ENCODE measurements at places on chromosomes 3 and 15.

- DNase-seq, result no peak
These were observed 75.5 kb downstream of the DAPK2 start for GRCh38 chr15:63970621-63971426.

- no peak for DNase-seq
These were observed 53.5 kb downstream of the WWTR1 start for GRCh38 chr3:149604125-149604875.

DNA sequence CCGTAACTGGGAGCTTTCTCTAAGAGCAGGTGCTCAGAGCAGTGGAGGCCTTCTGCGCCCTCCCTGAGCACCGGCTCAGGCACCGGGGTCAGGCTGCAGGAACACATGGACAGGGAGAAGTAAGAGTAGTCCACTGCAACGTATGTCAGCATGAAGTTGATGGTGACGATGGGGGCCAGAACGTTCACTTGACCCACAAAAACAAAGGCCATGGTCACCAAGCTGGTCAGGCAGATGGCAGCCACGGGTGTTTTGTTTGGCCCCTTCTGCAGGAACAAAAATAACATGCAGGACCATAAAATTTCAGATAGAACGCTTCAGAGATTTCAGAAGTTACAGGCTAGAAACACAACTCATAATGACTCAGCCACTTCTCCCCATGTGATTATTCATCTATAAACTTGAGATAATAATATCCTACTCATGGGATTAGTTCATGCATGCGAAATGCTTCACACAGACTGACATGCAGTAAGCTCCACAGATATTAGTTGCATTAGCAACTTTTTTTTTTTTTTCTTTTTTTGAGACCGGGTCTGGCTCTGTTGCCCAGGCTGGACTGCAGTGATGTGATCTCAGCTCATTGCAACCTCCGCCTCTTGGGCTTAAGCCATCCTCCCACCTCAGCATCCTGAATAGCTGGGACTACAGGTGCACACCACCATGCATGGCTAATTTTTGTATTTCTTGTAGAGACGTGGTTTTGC lies 52.2 kb upstream of the HEG1 start:
- DNase-seq, result no peak

DNA sequence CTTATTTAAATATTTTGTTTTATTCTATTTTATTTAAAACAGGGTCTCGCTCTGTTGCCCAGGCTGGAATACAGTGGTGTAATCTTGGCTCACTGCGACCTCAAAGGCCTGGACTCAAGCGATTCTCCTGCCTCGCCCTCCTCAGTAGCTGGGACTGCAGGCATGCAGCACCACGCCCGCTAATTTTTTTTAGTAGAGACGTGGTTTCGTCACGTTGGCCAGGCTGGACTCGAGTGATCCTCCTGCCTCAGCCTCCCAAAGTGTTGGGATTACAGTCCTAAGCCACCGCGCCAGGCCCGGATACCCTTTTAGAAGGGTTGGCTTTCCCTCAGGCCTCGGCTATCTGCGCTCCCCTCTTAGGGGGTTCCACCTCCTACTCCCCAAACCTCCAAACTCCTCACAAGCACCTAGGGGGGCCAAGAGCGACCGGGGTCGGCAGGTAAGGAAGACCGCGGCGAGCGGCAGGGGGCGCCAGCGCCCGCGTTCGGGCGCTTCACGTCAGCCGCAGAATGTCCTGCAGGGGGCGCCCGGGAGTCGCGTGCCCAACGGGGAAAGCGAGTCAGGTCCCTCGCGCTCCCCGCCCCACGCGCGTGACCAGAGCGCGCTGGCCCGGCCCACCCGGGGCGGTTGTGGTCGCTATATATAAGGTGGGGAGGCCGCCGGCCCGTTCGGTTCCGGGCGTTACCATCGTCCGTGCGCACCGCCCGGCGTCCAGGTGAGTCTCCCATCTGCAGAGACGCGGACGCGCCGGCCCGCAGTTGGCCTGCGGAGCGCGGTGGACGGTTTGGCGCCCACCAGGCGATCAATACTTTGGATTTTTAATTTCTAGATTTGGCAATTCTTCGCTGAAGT lies 51.8 kb upstream of the GATM start:
- DNase-seq, result peak; percentile 93

- DNase-seq, result no peak
These were observed 89.6 kb upstream of the CBLB start for GRCh38 chr3:105958237-105959000.

DNA sequence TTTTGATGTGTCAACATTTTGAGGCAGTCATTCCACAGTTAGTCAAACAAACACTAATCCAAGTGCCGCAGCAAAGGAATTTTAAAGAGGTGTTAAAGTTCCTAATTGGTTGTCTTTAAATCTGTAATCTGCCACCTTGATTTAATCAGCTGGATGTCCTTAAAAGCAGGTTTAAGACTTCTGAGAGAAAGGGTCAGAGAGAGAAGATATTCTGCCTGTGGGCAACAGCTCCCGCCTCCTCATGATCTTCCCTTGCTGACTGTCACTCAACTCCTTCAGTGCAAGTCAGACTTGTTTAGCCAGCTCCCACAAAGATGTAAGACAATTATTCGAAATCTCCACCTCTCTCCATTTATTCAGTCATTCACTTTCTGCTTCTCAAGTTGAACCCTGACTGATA lies 92.6 kb upstream of the MYRIP start:
- DNase-seq, result no peak

DNA sequence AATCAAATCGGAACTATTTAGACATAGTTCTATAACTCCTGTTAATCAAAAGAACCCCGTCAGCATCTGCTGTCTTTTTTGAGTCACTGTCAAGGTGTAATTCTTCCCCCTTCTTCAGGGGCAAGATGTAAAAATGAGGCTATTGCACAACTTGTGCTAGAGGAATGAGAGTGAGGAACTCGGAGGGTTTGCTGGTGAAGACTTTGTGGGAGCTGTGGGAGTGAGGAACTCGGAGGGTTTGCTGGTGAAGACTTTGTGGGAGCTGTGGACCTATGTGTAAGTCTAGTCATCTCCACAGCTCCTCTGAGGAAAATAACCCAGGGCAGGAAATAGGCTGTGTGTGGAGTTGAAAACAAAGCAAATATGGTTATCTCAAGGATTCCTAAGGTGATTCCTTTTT lies 2.5 kb upstream of the CERS3 start:
- no peak for DNase-seq

GRCh38 chr3:156918746-156919145 lies 92.6 kb downstream of the LEKR1 start:
- no peak for DNase-seq

DNA sequence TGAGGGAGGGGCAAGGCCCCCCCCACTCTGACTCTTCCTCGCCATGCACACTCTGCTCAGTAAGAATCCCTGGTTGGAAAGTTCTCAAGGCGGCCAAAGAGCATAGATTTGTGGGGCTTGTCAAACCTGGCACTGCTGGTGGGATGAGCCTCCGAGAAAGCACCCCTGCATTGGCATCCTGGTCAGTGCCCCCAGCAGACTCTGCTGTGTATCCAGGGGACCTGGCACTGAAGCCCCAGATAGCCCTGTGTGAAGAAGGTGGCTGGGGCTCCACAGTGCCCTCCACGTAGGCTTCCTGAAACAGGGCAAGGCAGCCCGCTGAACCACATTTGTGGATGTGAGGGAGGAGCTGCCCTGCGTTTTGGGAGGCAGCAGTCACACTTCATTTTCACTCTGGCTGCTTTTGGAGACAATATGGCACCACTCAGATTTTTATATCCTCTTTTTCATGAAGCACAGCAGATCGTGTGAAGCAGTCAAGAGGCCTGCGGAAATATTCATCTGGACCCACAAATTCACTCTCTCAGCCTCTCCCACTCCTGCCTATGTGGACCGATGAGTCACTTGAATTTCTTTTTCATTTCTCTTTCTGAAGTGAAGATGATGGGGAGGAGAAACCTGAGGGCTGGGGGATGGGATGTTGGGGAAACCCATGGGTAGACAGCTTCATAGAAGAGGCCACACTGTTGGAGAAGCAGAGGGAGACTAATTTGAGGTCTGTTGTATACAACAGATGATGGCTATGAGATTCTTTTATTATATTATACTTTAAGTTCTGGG lies 88.7 kb upstream of the BCL6 start:
- no peak for DNase-seq

DNA sequence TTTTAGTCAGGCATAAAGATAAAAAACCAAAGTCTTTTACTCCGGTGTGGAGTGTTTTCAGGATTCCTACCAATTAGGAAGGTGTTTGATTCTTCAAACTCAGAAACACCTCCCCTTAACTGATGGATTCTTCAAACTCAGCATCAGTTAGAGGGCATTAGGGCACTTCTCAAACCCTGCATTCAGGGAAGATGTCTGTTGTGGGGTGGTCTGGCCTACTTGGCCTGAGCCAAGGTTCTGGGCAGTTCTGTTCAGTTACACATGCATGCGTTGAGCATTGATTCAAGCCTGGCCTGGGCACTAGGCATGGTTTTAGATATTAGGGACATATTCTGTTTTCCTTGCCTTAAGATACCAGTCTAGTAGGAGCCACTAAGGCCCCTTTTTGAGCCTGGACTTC lies 1.0 kb downstream of the HGD start:
- no peak for DNase-seq

DNA sequence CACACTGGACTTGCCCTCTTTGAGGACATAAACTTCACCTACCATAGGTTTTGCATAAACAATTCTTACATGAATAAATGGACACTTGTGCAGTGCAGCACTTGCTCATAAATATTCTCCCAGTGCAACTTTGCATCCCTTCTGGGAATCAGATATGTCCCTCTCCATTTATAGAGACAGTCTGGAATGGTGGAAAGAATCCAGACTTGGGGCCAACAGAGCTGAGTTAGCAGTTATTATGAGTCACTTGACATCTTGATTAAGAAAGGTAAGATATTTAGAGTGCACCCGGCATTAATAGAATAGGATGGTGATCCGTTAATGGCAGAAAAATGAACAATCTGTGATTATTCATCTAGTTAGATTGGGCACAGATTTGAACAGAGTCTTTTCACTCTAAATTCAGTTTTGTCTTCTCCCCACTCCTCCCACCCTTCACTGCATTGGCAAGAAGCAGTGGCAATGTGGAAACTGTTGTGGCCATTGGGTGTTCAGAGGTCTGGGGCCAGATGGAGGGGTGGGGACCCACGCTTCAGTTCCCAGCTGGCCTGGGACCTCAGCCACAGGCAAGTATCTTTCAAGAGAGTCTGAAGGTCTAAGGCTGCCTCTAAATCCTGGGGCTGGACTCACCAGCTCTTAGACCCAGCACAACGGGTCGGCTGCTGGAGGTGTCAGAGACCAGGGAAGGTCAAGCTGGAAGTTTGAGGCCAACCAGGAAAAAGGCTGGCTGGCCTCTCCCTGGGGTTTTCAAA lies 58.9 kb upstream of the KY start:
- DNase-seq, result no peak

GRCh38 chr15:42048080-42048820 lies 27.4 kb upstream of the PLA2G4E start:
- no peak for DNase-seq

- DNase-seq, result no peak
These were observed 80.9 kb downstream of the TMCC1 start for GRCh38 chr3:129812589-129812988.

DNA sequence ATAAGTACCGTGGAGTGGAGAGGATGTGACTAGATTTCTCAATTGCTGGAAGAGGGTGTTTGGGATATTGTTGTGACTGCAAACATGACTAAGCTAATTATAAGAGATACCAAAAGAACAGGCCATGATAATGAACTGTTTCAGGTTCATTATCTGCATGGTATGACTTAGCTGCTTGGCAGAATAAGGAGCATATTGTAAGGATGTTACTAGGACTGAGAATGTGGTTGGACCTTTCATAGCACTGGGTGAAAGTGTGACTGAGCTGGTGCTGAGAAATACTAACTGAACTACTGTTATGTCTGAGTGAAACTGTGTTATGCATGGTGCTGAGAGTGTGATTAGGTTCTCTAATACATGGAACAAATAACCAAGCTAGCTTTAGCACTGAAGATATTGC lies 11.0 kb downstream of the SCN10A start:
- no peak for DNase-seq

DNA sequence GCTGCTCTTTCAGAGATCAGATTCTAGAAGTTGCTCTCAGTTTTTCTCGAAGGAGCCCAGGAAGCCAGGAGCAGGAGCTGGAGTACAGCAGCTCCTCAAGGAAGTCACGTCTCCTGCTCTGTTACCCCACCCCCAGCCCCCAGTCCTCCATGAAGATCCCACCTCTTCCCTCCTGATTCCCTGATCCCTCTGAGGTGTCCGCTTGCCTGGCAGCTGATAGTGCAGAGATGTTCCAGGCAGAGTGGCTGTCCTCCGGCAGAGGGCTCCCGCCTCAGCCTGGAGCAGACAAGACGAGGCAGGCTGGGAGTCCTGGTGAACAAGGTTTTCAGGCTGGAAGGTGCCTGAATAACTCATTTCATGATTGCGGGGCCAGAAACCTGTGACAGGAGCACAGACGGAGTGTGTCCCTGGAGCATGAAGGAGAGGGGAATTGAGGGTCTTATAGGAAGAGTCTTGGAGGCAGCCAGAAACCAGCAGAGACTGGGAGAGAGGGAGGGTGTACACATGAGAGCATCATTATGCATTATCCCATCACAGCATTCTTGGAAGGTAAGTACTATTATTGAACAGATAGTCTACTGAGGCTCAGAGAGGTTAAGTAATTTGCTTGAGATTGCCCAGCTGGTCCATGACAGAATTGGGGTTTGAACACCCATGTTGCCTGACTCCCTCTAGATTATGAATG lies 1.2 kb downstream of the HRH1 start:
- DNase-seq, result no peak

GRCh38 chr3:149382101-149382467 lies 4.6 kb upstream of the TM4SF1 start:
- DNase-seq, result no peak

DNA sequence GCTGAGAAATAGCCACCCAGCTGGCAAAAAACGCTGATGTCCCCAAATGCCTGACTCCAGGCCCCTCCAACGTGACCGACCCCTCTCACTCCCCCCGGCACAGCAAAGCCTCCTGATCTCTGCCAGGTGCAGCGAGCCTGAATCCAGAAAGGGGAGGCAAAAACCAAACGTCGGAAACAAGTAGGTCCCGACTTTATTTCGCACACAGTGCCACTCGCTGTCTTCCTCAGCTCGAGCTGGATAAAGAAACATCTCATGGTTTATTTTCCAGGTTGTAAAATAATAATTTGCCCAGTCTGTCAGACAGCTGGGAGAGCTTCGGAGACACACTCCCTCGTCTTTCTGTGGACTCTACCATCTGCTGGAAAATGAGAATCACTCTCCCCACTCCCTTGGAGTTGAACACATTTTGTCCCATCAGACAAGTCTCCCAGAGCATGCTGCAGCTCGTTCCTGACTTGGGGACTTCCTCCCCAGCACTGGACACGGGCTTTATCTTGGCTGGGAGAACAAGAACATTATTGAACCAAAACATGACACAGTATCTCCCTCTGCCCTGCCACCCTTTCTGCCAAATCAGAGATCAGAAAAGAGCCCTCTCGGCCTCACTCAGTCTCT lies 142.8 kb downstream of the NUP210 start:
- no peak for DNase-seq

- DNase-seq, result no peak
These were observed 50.3 kb upstream of the SNRK start for GRCh38 chr3:43236008-43236407.

GRCh38 chr3:14144423-14145075 lies 19.7 kb downstream of the TMEM43 start:
- DNase-seq, result peak; percentile 87

GRCh38 chr15:83339396-83339795 lies 54.9 kb upstream of the BNC1 start:
- no peak for DNase-seq

- DNase-seq, result no peak
These were observed 472.2 kb downstream of the GRM7 start for GRCh38 chr3:7333125-7333524.

- DNase-seq, result no peak
These were observed 25.9 kb downstream of the MORF4L1 start for GRCh38 chr15:78898540-78898939.
